ENCODE measurements at places on chromosomes 2 and 18.

DNA sequence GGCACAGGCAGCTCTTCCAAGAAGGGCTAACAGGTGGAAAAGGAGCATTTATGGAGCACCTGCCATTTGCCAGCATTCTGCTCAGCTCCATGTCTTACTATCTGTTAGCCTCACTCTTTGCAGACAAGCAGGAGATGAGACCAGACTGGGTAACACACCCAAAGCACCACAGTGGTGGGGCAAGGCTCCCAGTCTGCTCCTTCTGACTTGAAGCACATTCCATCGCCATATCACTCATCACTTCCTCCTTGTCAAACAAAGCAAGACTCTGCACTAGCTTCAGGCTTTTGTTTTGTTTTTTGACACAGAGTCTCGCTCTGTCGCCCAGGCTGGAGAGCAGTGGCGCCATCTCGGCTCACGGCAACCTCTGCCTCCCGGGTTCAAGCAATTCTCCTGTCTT is 182.8 kb downstream of the MGAT5 start:
- no peak for DNase-seq

DNA sequence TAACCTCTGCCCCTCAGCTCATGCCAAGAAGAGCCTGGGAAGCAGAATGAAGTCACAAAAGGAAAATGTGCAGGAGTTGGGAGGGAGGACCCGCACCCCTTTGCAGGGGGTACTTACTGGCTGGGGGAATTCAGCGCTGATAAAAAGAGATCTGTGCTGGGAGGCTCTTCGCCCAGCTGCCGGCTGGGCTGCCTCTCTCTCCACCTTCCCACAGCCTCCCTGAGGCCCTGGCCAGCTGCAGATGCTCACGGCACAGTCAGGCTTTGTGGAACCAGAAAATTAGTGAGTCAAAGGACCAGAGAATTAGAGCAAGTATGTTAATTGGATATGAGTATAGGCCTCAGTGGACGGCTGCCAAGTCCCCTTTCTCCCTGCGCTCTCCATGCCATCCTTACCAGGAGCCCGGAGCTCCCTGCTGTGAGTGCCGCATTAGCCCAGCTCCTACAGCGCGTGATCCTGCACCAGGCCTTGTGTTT is 181.7 kb upstream of the SH3BP4 start:
- no peak for DNase-seq

GRCh38 chr2:28610583-28611201 is 114.8 kb downstream of the PLB1 start:
- peak; percentile 90 for DNase-seq

DNA sequence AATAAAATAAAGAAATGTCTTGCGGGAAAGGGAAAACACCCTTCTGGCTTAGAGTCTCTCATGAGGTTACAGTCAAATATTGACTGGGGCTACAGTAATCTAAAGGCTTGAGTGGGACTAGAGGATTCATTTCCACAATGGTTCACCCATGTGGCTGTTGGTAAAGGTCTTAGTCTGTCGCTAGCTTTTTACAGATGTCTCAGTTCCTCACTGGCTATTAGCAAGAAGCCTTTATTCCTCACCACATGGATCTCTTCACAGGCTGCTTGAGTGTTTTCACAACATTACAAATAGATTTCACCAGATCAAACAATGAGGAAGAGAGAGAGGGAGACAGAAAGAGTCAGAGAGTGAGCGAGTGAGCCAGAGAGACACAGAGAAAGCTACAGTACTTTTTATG is 8.3 kb upstream of the ZC3H15 start:
- DNase-seq: no peak

DNA sequence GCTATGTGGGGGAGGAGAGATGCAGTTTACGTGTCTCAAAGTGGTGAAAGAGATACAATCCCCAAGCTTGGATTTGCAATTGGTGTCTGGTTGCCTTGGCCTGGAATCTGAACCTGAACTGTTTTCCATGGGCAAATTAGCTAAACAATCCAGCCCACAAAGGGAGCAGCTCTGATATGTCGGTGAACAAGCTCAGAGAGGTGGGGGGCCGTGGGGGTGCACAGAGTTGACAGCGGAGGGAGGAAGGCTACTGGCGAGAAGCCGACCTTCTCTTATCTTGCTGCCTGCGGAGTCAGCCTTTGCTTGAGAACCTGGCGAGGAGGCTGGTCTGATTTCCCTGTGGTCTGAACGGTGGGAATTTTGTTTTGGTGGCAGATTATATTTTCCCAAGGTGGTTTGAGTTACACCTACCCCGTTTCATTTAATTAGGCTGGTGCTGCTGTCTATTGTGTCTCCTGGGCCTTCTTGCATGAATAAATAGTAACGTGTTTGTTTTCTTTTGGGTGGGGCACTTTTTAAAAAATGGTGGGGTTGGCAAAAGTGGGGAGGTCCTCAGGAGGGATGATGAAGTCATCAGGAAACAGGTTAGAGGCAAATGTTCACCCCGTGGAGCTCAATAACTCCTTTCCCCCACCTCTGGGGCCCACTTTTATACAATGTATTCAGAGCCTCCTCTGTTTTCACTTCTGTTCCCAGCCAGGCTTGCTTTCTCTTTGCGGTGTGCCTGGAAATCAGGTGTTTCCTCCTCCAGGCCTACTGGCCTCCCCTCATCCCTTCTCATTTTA is 80.9 kb upstream of the IGFBP5 start:
- no peak for DNase-seq
